ENCODE measurements at places on chromosomes 12 and 14. TPM values are rescaled to one million over a fixed set of nuclear protein-coding genes. Genes with fewer than 3 reads are reported as not detected.

The NXPH4 gene
- total RNA-seq = 75.4 TPM

The AHNAK2 gene
- 271 TPM for total RNA-seq

DNA sequence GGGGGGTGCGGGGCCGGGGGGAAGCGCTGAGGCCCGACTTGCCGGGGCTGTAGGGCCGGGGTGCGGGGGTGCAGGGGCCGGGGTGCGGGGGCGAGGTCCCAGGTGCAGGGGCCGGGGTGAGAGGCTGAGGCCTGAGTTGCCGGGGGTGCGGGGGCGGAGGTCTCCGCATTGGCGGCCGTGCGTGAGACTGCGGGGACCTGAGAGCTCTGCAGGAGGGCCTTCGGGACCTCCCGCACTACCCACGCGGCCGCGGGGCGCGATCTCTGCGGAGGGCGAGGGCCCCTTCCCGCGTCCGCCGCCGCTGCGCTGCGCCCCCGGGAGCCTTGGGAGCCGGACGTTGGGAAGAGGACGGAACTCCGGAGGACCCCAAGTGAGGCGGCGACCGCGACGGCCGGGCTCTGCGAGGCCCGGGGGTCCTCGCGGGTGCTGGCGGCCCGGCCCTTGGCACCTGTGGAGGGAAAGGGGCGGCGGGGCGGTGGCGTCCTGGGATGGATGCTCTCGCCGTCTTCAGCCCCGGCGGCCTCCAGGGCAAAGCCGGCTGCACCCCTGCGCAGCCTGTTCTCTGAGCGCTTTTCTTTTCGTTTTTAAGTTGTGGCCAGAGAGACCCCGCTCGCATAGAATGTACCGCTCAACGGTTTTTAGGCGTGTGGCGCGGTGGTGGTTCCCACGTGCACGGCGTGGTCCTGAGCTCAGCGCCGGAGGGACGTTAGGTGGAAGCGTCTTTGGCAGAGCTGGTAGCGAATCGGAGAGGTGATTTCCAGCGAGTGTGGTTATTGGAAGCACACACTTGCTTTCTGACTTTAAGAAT lies 1.3 kb downstream of the PIWIL1 start:
- no peak overlapping the region for H3K4me3 ChIP-seq
- H3K27ac ChIP-seq = no peak overlapping the region
- DNase-seq = no peak
- H3K4me1 ChIP-seq = no peaks in the 10 kb centered on the region

The CFAP251 gene
- total RNA-seq = 4.5 TPM

DNA sequence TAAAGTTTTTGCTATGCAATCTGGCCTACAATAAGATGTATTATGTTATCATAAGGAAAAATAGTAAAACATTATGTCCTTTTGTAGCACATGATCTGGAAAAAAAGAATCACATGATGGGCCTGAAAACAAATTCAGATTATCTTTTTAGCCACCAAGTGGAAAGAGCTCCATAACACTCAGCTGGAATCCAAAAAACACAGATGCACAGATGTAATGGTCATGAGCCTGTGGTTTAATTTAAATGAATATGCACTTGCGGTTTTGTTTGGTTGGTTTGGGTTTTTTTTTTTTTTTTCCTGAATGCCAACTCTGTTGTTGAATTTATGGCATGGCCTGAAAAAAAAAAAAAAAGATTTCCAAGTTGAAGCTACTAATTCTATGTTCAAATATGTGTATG lies 4.1 kb downstream of the KCNC2 start:
- peaks cover 4% of the 10 kb centered on the region for H3K36me3 ChIP-seq
- H3K27me3 ChIP-seq = peaks cover 47% of the 10 kb centered on the region
- H3K4me3 ChIP-seq = no peak overlapping the region
- no peak for DNase-seq
- no peak overlapping the region for H3K27ac ChIP-seq

DNA sequence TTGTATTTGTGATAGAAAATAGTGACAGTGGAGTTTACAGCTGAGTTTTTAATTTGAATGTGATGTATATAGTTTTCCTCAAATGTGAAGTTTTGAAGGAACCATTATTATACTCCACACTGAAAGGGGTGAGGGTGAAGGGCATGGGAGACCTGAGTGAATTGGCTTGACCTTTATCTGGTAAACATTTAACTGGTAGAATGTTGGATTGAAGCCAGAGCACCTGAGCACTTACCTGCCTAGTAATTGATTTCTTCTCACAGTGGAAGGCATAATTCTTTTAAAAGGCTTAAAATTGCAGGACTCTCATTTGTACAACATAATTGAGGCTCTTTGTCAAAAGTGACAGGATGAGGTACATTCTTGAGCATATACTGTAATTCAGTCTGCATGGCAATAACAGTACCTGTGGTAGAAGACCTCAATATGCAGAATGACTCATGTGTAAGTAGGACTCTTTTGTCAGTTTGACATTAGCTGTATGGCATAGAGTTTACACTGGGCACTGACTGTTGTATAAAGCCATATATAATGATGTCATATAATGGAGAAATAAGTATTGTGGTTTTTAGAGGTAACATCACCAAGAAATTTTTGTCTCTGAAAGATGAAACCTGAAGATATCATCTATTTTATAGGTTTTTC lies 309.6 kb downstream of the TMTC2 start:
- no peaks in the 10 kb centered on the region for H3K27me3 ChIP-seq
- no peak for DNase-seq
- H3K36me3 ChIP-seq = no peaks in the 10 kb centered on the region
- H3K4me3 ChIP-seq = no peak overlapping the region
- H3K27ac ChIP-seq = no peak overlapping the region

The TOMM20L gene
- total RNA-seq = not detected

GRCh38 chr14:49189375-49189774 lies 396.8 kb downstream of the RPS29 start:
- no peak overlapping the region for H3K27ac ChIP-seq
- DNase-seq = no peak
- H3K36me3 ChIP-seq = no peaks in the 10 kb centered on the region
- H3K27me3 ChIP-seq = peaks cover 3% of the 10 kb centered on the region
- H3K4me1 ChIP-seq = no peaks in the 10 kb centered on the region

The ZNF705A gene
- total RNA-seq = not detected

The PRB2 gene
- not detected for total RNA-seq

DNA sequence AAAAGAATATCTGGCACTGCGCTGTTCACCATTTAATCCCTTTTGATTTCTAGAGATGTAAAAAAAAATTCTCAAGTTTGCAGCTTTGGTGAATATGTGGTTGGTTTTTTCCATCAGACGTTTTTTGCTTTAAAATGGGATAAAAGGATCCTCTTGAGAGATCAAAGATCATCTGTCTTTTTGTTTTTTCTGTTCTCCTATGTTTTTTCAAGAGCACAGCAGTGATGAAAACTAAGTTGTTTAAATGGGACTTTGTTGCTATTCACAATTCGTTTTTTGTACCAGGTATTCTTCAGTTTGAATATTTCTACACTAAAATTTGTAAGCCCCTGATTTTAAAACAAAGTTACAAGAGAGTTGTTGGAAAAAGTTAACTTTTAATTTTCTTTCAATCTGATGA lies 29.7 kb upstream of the REP15 start:
- DNase-seq = no peak
- H3K4me1 ChIP-seq = peaks cover 28% of the 10 kb centered on the region
- no peak overlapping the region for H3K4me3 ChIP-seq
- peaks cover 43% of the 10 kb centered on the region for H3K36me3 ChIP-seq
- H3K27ac ChIP-seq = peak overlapping the region; percentile 11
- no peaks in the 10 kb centered on the region for H3K27me3 ChIP-seq

DNA sequence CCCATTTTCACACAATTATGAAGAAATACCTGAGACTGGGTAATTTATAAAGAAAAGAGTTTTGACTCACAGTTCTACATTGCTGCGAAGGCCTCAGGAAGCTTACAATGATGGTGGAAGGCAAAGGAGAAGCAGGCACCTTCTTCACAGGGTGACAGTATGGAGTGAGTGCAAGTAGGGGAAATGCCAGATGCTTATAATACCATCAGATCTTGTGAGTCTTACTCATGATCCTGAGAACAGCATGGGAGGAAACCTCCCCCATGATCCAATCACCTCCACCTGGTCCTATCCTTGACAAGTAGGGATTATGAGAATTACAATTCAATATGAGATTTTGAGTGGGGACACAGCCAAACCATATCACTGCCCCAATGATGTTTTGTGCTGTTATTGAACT lies 189.3 kb upstream of the CRY1 start:
- no peak overlapping the region for H3K27ac ChIP-seq
- H3K4me3 ChIP-seq = no peak overlapping the region
- no peak for DNase-seq
- peaks cover 3% of the 10 kb centered on the region for H3K36me3 ChIP-seq

The MUCL1 gene
- not detected for total RNA-seq

DNA sequence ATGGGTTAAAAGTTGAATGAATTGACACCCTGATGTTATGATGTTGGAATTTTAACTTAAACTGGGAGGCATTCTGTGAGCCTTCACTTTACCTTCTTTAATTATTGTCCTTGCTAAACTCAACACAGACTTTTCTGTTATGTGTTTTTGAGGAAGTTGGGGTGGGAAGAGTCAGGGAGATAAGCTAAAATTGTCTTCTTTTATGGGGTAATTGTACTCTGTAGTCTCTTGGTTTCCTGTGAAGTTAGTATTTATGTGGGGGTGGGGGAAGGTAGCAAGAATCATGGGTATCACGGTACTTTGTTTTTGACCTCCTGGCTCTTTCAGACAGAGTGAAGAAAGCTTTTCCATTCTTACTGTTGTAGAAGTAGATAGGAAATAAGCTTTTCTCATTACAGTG lies 32.9 kb downstream of the RAB21 start:
- H3K4me1 ChIP-seq = no peaks in the 10 kb centered on the region
- H3K36me3 ChIP-seq = peaks cover 23% of the 10 kb centered on the region
- no peak overlapping the region for H3K4me3 ChIP-seq
- no peaks in the 10 kb centered on the region for H3K27me3 ChIP-seq
